Kidney (tissue), 22 donors: ENCODE measurements at places on chromosomes 7 and 10. TPM values are rescaled to one million over a fixed set of nuclear protein-coding genes. Genes with fewer than 3 reads are reported as not detected.

The CDHR3 gene
- total RNA-seq: 7.1 TPM

The PHTF2 gene
- total RNA-seq: 13.8 TPM

The SLC26A5 gene
- 1.2 TPM for total RNA-seq

The AKR1D1 gene
- total RNA-seq: not detected

The ANXA8L1 gene
- total RNA-seq: not detected

The IFIT2 gene
- 12.2 TPM for total RNA-seq

The NEBL gene
- total RNA-seq: 21.2 TPM

The CPA1 gene
- 0.50 TPM for total RNA-seq

The DRGX gene
- not detected for total RNA-seq

The PKD2L1 gene
- total RNA-seq: not detected

The TLX1 gene
- total RNA-seq: not detected

The SPDYE11 gene
- not detected for total RNA-seq

The DIP2C gene
- 22.6 TPM for total RNA-seq

The ITGB8 gene
- 213 TPM for total RNA-seq

The COG5 gene
- 45.7 TPM for total RNA-seq

The OPN4 gene
- not detected for total RNA-seq

The CYP2C18 gene
- 2.2 TPM for total RNA-seq

The DENND2A gene
- 18.0 TPM for total RNA-seq

The RAB19 gene
- total RNA-seq: 11.5 TPM

The CRTAC1 gene
- total RNA-seq: 6.1 TPM

The SEM1 gene
- total RNA-seq: 45.4 TPM

The MYOZ1 gene
- total RNA-seq: 3.5 TPM

The TMEM270 gene
- 0.50 TPM for total RNA-seq

The MSMB gene
- not detected for total RNA-seq

The AKR1C3 gene
- total RNA-seq: 61.8 TPM

The ADRB1 gene
- 0.72 TPM for total RNA-seq

The LRRC72 gene
- not detected for total RNA-seq

The HGF gene
- 23.8 TPM for total RNA-seq

The IFIT1 gene
- total RNA-seq: 16.9 TPM

The ENKUR gene
- 0.41 TPM for total RNA-seq

The CYP2C9 gene
- 2.9 TPM for total RNA-seq

The COL17A1 gene
- 10.8 TPM for total RNA-seq

The CPA2 gene
- total RNA-seq: not detected

The NCF1 gene
- 8.4 TPM for total RNA-seq

The CLRN3 gene
- total RNA-seq: 9.4 TPM

The SUFU gene
- total RNA-seq: 18.9 TPM

The KCP gene
- total RNA-seq: 44.6 TPM

The AOAH gene
- total RNA-seq: 24.7 TPM

The LUC7L2 gene
- 97.9 TPM for total RNA-seq

The JCAD gene
- 27.1 TPM for total RNA-seq

The KEL gene
- 0.28 TPM for total RNA-seq

The SLC18A3 gene
- not detected for total RNA-seq

The ZNF804B gene
- total RNA-seq: 0.19 TPM

The GAD2 gene
- not detected for total RNA-seq
